ENCODE measurements at places on chromosomes 4 and X. TPM values are rescaled to one million over a fixed set of nuclear protein-coding genes. Genes with fewer than 3 reads are reported as not detected.

DNA sequence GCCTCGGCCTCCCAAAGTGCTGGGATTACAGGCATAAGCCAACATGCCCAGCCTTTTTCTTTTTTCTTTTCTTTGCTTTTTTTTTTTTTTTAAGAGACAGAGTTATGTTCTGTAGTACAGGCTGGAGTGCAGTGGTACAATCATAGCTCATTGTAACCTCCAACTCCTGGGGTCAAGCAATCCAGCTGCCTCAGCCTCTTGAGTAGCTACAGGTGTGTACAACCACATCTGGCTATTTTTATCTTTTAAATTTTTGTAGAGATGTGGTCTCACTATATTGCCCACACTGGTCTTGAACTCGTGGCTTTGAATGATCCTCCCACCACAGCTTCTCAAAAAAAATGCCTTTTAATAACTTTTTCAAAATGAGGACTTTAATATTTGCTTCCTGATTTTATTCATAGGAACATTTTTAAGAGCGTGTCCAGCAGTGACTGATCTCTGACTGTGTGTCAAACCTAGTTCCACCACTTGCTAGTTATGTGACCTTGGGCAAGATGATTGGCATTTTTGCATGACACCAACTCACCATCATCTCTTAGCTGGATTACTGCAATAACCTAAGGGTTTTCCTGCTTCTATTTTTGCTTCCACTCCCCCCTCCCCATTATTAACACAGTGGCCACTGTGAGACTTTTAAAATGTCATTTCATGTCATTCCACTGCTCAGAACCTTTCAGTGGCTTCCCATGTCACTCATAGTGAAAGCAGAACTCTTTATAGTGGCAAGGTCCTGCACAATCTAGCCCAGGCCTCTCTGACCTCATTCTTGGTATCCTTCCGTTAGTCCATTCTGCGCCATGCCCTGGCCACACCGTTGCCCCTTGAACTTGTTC, 4.5 kb upstream of the TNIP3 start:
- DNase-seq: no peak

DNA sequence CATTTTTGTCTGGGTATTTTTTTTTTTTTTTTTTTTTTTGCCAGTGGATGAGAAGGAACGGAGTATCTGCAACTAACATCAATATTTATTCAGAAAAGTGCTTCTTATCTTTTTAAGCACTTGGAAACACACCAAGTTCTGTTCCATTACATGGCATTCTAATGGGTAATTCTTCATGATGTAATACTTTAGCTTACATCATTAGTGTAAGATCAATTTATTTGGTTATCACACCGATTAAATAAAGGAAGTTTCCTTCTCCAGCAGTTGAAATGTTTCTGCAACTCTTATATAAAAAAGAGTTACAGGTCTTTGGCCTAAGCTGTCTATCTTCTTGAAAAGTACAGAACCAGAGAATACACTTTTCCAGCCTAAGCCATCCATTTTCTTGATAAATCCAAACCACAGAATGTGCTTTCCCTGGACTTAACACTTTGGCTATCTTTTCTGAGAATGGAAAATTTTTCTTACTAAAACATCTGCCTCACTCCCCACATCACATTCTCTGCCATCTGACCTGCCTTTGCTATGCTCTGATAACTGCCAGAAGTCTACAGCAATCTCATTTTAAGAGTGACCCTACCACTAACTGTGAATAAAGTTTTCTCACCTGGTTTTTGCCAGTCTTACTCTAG, 191.9 kb upstream of the MAB21L2 start:
- DNase-seq: no peak

GRCh38 chr4:14091966-14092365, 464.4 kb upstream of the BOD1L1 start:
- no peak for DNase-seq

- DNase-seq: peak; percentile 39
Measured at GRCh38 chr4:106486533-106486932, 118.0 kb upstream of the GIMD1 start.

DNA sequence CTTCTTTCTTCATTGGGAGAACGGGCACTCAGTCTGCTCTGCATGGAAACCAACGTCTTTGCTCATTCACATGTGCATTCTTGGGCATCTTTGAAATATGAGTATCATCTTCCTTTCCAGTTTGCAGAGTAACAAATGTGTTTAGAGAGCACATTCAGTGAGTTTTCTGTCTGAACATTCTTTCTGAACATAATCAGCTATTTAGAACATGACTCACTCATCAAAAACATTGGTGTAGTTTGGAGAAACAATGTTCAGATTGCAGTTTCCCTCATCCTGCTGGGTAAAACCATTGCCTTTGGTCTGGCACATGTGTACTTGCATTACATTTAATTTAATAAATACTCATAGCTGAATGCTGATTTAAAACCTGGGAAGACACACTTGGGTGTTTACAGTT, 81.5 kb upstream of the F9 start:
- DNase-seq: no peak

GRCh38 chrX:18664947-18665346, 7.0 kb downstream of the RS1 start:
- DNase-seq: no peak

DNA sequence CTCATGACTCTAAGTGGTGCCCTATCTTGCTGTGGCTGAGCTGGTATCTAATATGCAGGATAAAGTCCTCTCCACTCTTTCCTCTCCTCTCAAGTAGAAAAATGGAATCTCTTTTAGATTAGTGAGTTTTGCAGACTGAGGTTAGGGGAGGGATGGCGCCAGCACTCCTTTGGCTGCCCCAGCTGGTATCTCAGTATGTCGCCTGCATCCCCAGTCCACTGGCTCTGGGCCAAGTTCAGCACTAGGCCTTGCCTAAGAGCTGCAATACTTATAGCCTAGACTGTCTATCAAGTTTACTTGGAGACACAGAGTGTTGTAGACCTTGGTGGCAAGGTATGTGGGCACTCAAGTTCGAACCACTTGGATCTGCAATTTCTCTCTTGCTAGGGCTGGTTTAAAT, 351.3 kb downstream of the NAP1L3 start:
- no peak for DNase-seq

- no peak for DNase-seq
Measured at GRCh38 chrX:118353081-118353850, 7.4 kb downstream of the WDR44 start.

- no peak for DNase-seq
Measured at GRCh38 chr4:30939684-30940083, 219.5 kb downstream of the PCDH7 start.

GRCh38 chr4:113674251-113674650, 87.3 kb downstream of the CAMK2D start:
- no peak for DNase-seq

GRCh38 chrX:27838185-27838584, 30.4 kb downstream of the MAGEB10 start:
- peak; percentile 3 for DNase-seq

GRCh38 chr4:8525383-8526120, 54.6 kb upstream of the GPR78 start:
- DNase-seq: no peak

GRCh38 chrX:24093746-24094145, 39.0 kb downstream of the EIF2S3 start:
- DNase-seq: no peak

GRCh38 chr4:95516528-95517017, 32.2 kb downstream of the UNC5C start:
- no peak for DNase-seq

CSN1S1 gene
- total RNA-seq: not detected

NMU gene
- 1.8 TPM for total RNA-seq

GSX2 gene
- total RNA-seq: 0.59 TPM

CLDN22 gene
- total RNA-seq: not detected

MORC4 gene
- 7.6 TPM for total RNA-seq

ADGRL3 gene
- 70.0 TPM for total RNA-seq

PNMA6A gene
- 3.2 TPM for total RNA-seq

PPID gene
- total RNA-seq: 106 TPM

PDS5A gene
- total RNA-seq: 132 TPM
